ENCODE measurements at places on chromosomes 5 and 9.

GRCh38 chr5:58504766-58505165 is 13.5 kb downstream of the GAPT start:
- no peak for DNase-seq

GRCh38 chr9:69168709-69169217 is 5.3 kb upstream of the TJP2 start:
- peak; percentile 61 for DNase-seq

DNA sequence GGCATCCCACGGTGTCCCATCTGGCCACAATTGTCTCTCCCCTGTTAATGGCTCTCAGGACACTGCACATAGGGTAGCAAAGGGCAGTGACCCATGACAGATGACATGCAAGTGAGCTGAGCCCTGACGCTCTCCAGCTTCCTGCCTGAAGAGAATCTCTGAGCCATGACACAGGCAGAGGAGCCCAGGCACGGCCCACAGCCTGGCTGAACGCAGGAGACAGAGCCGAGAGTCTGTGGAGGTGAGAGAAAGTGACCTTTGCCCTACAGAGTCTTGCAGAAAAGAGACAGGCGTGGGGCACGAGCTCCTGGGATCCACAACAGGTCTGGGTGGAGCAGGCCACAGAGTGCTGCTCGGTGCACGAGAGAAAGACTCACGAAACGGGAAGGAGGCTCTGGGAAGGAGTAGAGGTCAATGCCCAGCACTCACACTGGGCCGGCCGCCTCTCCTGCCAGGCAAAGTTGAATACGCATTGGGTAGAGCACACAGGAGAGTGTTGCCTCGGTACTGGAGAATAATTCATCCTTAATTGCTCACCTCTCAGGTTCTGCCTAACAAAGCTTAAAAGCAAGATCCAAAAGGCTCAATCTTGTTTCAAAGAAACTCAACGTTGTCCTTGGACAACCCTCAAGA is 90.3 kb downstream of the MRPL36 start:
- no peak for DNase-seq

- no peak for DNase-seq
Observed at GRCh38 chr9:116592970-116593369, 94.1 kb upstream of the TRIM32 start.

GRCh38 chr9:88498880-88499279 is 36.1 kb upstream of the NXNL2 start:
- no peak for DNase-seq

GRCh38 chr9:36728651-36729520 is 156.2 kb downstream of the MELK start:
- peak; percentile 83 for DNase-seq

GRCh38 chr5:163509291-163509951 is 4.0 kb downstream of the MAT2B start:
- no peak for DNase-seq

GRCh38 chr5:111892949-111893348 is 136.0 kb upstream of the NREP start:
- DNase-seq: peak; percentile 5

DNA sequence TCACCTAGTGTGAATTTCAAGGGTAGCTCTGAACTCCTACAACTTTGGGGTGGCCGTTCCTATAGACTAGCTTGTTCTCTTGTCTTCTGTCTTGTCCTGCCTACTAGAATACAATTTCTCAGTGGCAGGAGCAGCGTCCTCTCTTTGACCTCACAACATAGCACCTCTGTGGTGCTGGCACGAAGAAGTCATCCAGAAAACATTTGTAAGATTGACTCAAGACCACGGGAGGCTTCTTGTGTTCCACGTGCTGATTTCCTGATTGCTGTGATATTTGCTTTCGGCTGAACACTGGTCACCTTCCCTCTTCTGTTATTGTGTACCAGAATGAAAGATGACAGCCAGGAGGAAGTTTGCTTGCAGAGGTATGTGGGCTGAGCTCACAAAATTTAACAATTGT is 27.0 kb downstream of the SLC1A1 start:
- no peak for DNase-seq

GRCh38 chr9:75930730-75931321 is 40.4 kb downstream of the PCSK5 start:
- no peak for DNase-seq

- no peak for DNase-seq
Observed at GRCh38 chr5:94645053-94645452, 26.6 kb downstream of the SLF1 start.

- DNase-seq: peak; percentile 48
Observed at GRCh38 chr5:66828548-66829357, 232.6 kb downstream of the MAST4 start.

- DNase-seq: no peak
Observed at GRCh38 chr9:14238518-14238917, 75.4 kb downstream of the NFIB start.

DNA sequence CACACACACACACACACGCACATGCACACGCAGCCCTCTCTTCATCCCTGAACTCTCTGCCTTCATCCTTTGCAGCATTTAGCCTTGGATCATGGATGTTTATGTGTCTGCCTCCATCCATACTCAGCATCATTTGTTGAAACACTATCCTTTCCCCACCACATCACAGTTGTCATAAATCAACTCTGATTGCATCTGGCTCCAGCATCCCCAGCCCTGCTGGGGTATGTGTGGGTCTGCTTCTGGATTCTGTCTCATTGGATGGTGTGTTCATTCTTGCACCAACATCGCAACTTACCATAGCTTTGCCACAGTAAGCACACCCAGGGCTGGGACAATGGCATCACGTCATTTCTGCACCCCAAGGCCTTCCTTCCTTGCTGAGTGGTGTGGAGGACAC is 175.4 kb downstream of the RGS3 start:
- no peak for DNase-seq

DNA sequence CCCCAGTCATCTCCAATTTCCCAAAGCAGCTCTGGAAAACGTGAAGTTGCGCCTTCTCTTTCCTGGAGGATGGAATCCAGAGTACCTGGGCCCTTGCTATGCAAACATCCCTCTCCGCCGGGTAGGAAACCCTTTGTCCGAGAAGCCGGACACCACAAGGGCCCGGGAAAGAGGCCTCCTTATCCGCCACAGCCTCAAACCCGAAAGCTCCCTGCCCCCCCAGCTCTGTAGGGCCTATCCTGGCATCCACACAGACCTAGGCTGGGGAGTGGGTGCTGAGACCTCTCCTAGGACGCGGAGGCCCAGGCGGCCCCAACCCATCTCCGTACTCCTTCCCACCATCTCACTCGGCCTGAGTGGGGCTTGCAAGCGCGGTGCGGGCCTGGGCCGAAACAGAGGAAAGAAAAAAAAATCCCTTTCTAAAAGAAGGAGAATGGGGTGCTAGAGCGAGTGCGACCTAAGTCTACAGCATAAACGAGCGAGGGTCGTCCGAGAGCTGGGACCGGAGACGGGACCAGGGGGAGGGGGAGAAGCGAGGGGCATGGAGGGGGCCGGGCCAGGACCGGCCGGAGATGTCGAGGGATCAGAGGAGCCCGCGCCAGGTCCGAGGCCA is 624 bp downstream of the FBXW11 start:
- no peak for DNase-seq

DNA sequence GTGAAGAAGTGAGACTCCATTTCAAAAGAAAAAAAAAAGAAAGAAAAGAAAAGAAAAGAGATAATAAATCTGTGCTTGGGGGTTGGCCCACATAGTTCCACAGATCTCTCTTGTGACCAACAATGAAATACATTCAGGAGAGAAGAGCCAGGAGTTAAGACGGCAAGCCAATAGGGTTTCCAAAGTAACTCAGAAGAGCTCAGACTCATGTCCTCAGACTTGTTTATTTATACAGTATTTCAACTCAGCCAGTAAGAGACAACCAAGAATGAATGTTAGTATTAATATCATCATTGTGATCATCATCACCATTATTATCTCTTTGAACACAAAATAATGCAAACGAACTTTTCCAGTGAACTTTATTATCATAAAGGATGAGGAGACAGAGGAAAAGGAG is 140.2 kb downstream of the GLIS3 start:
- no peak for DNase-seq

GRCh38 chr5:128174951-128175350 is 91.4 kb downstream of the SLC12A2 start:
- DNase-seq: no peak

DNA sequence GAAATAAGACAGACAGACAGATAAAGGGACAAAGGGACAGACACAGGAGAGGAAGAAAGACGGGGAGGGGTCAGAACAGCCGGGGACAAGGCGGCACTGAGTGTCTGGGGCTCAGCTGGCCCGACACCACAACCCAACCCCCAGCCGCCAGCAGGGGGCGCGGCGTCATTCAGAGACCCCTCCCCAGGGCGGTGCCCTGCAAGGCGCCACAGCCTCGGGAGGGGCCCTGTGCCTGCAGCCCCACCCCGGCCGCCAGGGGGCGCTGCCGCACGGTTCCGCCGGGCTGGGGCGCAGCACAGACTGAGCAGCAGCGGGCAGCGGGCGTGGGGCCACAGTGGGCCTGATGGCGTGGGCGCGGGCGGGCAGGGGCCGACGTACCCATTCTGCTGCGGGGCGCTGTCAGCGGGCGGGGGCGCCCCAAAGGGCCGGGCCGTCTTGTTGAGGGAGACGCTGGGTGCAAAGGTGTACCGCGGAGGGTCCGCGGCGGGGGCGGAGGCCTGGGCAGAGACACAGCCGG is 5.9 kb downstream of the PDLIM7 start:
- DNase-seq: no peak

GRCh38 chr5:109656829-109657228 is 32.9 kb upstream of the MAN2A1 start:
- peak; percentile 89 for DNase-seq

GRCh38 chr5:94863951-94864350 is 245.5 kb downstream of the SLF1 start:
- no peak for DNase-seq

GRCh38 chr9:131433302-131433854 is 39.5 kb downstream of the PRRC2B start:
- DNase-seq: no peak

DNA sequence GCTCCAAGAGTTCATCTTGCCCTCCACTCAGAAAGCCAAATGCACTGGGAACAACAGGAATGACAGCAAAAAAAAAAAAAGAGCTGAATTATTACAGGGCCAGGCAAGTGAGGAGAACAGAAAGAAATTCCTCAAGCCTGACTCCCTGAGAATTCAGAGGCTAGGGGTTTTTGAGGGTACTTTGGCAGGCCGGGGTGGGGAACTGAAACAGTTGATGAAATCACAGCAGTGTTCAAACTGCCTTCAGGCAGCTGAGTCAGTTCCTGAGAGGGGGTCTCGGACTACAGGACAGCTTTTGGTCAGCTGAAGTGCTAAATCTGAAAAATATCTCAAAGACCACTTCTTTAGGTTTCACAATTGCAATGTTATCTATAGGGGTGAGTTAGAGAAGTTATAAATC is 419.4 kb downstream of the SEMA5A start:
- no peak for DNase-seq

GRCh38 chr5:74310997-74311930 is 329.3 kb downstream of the ENC1 start:
- no peak for DNase-seq

- DNase-seq: no peak
Observed at GRCh38 chr5:157509587-157509986, 49.6 kb downstream of the NIPAL4 start.

DNA sequence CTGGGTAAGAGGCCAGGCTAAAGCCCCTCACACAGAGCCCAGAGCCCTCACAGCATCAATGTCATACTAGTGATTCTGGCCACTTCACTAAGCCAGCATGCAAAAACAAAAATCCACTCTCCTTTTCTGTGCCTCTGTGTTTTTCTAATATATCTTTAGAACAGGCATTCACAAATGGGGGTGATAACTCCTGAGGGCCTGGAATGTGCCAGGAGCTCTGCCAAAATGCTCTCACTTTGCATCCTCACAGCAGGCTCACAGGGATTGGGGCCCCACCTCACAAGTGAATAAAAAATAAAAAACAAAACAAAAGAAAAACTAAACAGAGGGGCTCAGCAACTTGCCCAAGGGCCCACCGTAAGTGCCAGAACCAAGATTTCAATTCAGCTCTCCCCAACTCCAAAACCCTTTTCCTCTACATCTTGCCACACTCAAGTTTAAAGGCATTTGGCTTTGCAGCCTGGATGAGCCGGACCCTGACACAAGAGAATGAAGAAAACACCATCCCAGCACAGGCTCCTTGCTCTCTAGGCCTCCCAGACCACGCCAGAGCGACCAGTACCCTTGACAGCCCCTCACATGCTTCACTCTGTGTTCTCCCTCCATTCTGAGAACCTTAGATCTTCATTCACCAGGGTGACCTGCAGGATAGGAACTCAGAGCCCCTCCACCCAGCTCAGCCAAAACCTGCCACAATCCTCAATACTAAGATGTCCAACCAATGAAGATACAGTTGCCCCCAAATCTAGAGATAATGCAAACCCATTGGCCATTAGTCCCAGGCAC is 51.3 kb downstream of the SAXO1 start:
- DNase-seq: no peak

GRCh38 chr9:135370411-135371375 is 108.9 kb upstream of the PPP1R26 start:
- DNase-seq: no peak

- no peak for DNase-seq
Observed at GRCh38 chr9:74821636-74822035, 66.1 kb downstream of the TRPM6 start.

DNA sequence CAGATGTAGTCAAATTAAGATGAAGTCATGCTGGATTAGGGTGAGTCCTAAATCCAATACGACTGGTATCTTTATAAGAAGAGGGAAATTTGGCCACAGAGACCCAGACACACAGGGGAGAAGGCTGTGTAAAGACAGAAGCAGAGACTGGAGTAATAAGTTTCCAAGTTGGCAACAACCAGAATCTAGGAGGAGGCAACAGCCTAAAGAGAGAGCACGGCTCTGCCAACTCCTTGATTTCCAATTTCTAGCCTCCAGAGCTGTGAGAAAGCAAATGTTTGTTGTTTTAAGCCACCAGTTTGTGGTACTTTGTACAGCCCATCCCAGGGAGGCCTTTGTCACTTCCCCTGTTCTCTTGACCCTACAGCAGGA is 74.4 kb downstream of the ATG10 start:
- DNase-seq: no peak

DNA sequence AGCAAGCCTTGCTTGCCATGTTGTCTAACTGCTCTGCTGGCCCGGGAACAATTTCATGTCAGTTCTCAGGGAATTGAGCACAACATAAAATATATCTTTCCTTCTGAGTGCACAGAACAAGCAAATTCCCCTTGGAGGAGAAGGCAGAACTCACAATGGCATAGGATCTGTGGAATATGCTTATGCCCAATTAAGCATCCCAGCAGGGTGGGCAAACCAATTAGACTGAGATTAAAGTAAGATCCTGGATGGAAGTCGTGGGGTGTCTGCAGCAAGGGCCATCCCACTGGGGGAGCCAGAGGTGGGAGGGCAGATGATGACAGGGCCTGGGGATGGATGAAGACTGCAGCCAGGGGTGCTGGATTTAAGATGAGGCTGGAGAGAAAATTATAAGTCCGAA is 114.1 kb downstream of the BRINP1 start:
- DNase-seq: no peak

DNA sequence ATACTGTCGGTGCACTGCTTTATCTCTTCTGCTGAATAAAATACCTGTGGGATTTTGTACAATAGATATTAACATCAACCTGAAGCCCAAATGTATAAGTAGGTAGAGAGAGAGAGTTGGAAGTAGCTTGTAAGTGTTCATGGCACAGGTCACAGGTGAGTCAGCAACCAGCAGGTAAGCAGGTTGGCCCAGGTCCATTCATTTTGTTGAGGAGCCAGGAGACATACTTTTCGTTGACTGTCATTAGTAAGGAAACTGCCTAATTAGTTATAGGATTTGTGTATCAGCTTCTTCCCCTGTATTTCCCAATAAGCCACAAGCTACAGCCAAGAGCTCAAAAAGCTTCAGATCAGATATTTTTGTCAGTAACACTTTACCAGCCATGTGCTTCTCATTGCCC is 650.8 kb downstream of the IRX1 start:
- DNase-seq: no peak
